ENCODE measurements at places on chromosomes 4 and X. TPM values are rescaled to one million over a fixed set of nuclear protein-coding genes. Genes with fewer than 3 reads are reported as not detected.

ZNF275 gene
- total RNA-seq = 7.4 TPM

GJB1 gene
- total RNA-seq = 0.96 TPM

ETDC gene
- total RNA-seq = not detected

SLC25A5 gene
- total RNA-seq = 126 TPM

FOXR2 gene
- not detected for total RNA-seq

IL9R gene
- 0.36 TPM for total RNA-seq

TAF7L gene
- 0.38 TPM for total RNA-seq

DIPK2B gene
- 0.05 TPM for total RNA-seq

POU3F4 gene
- 0.14 TPM for total RNA-seq

HPGDS gene
- not detected for total RNA-seq
